Fibroblast of mammary gland (primary cell): ENCODE measurements at places on chromosomes 4 and X.

DNA sequence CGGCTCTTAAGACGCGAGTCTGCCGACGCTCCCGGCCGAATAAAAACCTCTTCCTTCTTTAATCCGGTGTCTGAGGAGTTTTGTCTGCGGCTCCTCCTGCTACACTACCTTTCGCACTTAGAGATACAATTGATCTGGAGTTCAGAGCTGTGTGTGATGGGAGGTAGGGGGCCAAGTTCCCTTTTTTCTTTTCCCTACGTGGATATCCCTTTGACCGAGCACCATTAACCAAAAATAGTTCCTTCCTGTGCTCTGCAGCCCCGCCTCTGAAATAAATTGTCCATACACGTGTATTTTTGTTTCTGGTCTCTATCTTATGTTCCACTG, 555 bp upstream of the PGM2 start:
- no peak for DNase-seq

DNA sequence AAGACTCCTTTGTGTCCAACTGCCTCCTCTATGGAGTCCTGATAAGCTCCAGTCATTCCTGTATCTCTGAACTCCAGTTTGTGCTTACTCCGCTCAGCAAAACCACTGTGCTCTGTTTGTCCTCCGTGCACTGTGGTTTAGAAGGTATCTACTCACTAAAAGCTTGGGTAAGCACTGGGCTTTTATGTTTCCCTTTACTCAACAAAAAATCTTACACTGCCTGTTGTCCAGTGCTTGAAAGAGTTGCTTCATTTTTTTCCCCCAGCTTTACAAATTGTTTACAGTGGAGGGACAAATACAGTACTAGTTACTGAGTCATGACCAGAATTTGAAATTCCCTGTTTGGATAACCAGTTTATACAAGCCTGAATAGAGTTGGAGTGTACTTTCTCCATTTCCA, 545.3 kb upstream of the FAT1 start:
- no peak for DNase-seq

- DNase-seq = no peak
These were observed 220.5 kb downstream of the IDS start for GRCh38 chrX:149284616-149285015.

GRCh38 chr4:71266090-71266794, 72.6 kb upstream of the SLC4A4 start:
- DNase-seq = peak; percentile 44

DNA sequence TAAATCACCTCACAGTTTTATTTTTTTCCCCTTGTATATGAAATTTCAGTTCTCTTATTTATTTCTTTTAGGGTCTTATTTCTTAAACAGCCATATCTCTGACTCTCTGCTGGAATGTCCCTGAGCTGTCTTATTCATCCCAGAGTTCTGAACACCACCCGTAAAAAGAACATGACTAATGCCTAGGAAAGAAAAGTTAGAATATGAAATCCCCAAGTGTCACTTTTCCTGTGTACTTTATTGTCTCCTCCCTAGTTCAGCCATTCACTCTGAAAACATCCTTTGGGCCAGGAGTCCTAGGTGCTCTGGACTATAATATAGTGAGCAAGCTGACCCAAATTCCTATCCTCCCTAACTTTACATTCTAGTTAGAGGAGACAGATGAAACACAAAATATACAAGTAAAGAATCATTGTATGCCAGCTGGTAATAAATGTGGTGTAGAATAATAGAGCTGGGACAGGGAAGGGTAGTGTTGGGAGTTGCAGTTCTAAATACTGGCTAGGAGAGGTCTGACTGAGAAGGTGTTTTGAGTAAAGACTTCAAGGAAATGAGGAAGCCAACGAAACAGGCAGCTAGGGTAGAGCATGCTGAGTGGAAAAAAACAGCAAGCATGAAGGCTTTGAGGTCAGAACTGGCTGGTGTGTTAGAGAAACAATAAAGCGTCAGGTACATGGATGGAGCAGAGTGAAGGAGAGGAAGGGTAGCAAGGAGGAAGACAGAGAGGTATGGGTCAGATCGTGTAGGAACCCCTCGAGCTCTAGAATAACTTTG, 40.6 kb upstream of the FTHL17 start:
- DNase-seq = no peak

- DNase-seq = no peak
These were observed 52.1 kb downstream of the RTL5 start for GRCh38 chrX:72079607-72080006.

- DNase-seq = no peak
These were observed 202.5 kb downstream of the RASL11B start for GRCh38 chr4:53064609-53065008.

- no peak for DNase-seq
These were observed 8.3 kb downstream of the NAP1L2 start for GRCh38 chrX:73206366-73206765.

- DNase-seq = peak; percentile 78
These were observed 31.1 kb downstream of the CCKAR start for GRCh38 chr4:26459054-26459755.
